Bone marrow (tissue), 2 donors: ENCODE measurements at places on chromosomes 3 and 15.

- DNase-seq: no peak
Measured at GRCh38 chr3:174285242-174285864, 573.8 kb upstream of the NAALADL2 start.

DNA sequence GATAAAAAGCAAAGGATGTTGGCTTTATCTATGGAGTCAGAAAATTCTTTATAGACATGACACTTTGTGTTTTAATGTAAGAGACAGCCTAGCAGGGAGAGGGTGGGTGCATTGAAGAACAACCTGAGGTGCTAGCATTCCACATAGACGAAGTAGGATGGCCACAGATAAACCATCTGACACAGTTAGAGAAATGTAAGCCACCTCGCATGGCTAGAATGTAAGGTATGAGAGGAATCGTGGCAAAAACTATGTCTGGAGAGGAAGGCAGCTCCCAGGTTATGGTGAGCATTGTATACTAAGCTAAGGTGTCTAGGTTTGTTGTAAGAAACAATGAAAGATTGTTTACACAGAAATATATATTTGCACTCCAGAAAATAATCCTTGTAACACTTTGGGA lies 194.0 kb upstream of the SLITRK3 start:
- no peak for DNase-seq

DNA sequence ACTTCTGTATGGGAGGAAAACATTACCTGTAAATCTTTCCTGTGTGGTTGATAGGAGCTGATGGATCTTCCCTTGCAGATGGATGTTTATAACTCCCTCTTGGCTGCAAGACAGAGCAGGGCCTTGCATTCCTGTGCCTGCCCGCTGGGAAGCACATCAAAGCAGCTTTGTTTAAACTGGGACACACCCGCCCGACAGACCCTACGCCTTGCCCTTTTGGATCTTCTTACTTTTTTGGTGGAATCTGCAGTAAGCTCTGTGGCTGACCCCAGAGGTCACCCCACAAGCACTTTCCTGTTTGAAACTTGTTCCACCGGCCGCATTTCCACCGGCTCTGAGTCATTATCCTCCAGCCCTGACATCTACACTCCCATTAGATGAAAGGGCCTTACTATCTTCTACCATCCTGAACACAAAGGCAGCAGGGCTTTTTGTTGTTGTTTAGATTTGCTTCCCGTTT lies 244.1 kb upstream of the STT3B start:
- DNase-seq: peak; percentile 38

GRCh38 chr3:8885536-8886316 lies 77.5 kb downstream of the RAD18 start:
- DNase-seq: no peak

DNA sequence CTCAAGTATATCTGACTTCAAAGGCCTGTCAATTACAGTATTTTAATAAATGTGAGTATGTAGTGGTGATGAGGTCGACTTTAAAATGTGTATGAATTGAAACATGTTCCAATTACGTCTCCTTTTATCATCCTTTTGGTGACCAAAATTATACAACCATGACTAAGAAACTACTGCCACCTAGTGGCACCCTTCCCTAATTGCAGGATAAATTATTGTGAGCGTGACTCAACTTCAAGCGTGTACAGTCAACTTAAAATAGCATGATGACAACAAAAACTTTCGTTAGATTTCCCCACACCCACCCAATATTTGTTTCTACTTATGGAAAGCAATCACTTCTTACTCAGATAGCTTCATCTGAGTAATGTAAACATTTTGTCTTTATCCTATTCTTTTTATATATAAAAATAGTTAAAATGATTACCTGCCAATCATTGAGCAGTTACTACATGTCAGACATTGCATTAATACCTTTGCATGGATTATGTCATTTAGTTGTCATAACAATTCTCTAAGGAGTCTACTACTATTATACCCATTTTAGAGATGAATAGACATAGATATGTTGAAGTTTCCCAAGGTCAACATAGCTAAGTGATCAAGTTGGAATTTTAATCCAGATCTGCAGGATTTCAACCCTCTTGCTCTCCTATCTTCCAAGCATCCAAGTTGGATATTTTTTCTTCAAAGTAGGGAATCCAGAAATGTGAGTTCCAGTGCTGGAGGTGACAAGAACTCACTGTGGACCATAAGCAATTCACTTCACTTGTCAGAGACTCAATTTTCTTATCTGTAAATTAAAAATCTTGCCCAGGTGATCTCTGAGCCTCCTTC lies 106.0 kb downstream of the MEX3B start:
- peak; percentile 53 for DNase-seq

GRCh38 chr3:98454929-98455328 lies 8.1 kb upstream of the OR5K1 start:
- no peak for DNase-seq

DNA sequence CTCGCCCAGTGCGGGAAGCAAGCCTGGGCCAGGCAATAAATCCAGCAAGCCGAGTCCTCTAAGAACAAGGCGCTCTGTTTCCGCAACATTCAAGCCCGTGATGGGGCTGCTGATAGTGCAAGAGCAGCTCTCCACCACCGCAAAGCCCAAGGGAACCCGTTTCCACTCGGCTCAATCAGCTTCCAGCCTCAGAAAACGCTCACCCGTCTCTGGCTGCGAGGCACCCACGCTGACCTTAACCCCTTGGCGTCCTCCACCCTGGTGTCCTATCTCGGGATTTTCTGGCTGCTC lies 17.8 kb downstream of the SPATA12 start:
- DNase-seq: no peak

GRCh38 chr15:27783678-27784077 lies 315.4 kb downstream of the OCA2 start:
- no peak for DNase-seq

DNA sequence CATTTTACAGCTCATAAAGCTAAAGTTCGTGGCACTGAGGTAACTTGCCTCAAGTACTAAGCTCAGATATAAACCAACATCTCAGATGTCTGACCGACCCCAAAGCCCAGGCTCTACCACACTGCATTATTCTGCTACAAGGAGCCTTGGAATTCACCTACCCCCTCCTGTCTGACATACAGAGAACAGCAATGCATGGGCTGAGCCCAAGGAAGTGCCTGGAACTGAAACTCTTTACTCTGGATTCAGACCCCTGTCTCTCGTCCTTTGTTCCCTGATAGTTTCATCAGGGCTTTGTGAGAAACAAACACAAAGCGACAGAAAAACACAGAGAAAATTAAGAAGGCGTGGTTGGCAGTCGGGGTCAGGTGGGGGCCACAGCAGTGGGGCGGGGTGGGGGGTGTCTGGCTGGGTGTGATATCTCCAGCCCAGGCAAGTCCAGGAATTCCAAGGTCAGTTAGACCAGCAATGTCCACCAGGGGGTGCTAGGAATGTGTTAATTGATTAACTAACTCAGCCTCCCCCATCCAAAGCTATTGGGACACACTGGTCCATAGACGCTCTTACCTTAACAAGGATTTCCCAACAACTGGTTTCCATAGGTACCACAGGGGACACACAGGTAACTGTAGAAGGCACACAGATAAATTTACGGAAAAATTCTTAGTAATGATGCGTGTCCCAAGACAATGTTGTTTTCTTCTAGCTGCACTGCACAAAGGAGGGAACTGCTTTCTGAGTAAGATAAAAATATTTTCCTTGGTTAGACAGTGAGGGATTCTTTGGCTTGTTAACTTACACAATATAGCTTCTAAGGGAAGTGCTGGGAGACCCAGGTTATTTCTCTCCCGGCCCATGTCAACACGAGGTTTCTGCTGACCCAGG lies 18.8 kb upstream of the SSUH2 start:
- no peak for DNase-seq

GRCh38 chr3:185929192-185930151 lies 8.3 kb downstream of the TRA2B start:
- no peak for DNase-seq

- no peak for DNase-seq
Measured at GRCh38 chr3:112143689-112144088, 10.6 kb upstream of the GCSAM start.

DNA sequence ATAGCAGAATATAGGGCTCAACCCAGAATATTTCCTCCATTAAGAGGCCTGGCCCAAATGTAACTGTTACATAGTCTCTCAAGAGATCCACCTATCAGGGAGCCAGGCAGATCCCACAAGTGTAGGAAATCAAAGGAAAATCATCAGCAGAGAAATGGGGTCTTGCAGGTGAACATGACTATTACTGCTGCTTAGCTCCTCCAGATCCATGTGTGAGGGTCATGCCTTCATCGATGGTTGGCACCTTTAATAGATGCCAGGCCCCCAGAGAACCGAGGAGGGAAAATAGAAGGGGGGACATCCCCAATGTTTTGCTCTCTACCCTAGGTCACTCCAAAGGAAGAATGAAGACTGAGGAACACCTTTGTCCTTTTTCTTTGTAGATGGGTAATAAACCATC lies 1029.9 kb upstream of the CADM2 start:
- DNase-seq: no peak

DNA sequence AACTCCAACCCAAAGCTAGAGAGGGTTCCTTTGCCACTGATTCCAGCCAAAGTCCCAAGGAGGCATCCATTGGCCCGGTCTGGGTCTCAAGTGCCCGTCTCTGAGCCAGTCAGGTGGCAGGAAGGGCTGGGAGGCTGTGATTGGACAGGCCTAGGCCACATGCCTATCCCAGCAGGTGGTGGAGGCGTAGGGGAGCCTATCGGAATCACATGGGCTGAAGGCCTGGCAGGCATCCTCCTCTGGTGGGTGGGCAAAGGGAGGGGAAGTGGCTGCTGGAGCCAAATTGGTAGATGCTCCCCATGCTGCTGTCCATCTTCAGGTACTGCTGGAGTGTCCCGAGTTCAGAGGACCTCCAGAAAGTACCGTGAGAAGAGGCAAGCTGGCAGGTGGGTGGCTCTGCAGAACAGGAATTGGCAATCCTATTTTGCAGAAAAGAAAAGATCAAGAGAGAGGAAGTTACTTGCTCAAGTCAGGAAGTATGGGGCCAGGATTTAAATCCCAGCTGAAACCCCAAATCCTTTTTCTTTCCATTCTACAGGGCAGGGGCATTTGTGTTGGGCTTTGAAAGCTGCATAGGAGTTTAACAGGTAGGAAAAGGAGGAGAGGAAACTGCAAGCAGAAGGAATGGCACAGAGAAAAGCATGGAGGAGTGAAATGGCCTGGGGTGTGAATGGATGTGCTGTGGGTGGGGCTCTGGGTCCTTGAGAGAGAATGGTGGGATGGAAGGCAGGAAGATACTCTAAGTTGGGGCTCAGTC lies 3.7 kb downstream of the CHST13 start:
- DNase-seq: no peak

DNA sequence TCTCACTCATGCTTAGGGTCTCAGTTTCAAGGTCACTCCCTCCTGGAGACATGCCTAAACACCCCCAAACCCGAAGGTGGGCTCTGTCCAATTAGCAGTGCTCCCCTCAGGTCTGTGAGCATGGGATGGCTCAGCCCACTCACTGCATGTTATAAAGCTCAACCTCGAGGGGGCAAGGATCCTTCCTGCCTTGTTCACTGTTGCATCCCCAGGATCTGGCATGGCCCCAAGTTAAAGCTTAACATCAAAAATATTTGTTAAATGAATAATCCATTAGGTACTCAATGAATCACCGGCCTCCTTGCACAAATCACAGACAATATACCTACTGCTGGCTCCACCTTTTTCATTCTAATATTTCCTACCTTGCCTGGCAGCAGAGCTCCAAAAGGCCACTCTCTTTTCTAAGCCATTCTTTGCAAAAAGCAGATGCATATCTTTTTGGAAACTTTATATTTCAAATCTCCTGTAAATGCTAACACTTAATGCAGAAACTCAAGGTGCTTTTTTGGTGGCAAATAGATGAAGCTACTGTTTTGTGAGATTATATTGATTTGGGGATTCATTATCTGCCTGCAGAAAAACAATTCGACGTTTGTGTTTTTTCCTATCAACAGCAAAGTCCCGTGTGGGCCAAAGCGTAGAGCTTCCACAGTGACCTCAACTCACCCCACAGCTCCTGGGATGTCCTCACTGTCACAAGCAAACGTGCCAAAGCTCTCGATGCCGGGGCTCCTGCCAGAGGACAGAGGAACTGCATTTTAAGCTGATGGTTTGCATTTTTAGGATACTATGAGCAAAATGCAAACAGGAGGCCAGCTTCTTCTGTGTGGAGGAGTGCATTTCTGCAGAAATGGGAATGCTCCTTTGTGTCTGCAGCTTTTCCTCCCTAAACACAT lies 35.4 kb downstream of the PCOLCE2 start:
- no peak for DNase-seq

DNA sequence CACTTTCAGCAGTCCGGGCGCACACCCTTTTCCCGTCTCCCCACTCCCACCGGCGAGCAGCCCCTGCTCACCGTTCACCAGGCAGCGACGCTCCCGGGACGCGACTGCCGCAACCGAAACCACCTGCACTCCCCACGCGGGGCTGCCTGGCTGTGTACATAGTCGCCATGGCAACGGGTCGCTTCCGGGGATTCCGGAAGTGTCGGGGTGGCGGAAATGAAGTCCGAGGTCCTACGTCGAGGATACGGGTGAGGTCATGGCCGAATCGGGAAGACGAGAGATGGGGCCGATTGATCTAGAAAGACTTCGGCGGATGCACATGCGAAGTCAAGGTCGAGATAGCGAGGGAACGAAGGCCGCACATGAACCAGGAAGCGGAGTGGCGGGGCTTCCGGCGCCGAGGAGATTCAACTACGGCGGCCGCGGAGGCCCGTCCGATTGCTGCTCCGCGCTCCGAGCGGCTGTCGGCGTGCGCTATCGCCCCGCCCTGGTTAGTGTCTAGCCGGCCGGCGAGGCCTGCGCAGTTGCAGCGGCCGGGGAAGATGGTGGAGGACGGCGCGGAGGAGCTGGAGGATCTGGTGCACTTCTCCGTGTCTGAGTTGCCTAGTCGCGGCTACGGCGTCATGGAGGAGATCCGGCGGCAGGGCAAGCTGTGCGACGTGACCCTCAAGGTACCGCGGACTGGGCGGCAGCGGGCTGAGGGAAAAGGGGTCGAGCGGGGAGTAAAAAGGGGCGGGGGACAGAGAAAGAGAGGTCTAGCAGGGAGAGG lies at the start of the genes KIF9 and KLHL18:
TSS of gene KIF9 (minus strand) at position 376 of the 769 bp plus-strand sequence. CDS start 5,425 bp downstream, outside the sequence.
TSS of gene KLHL18 (plus strand) at position 521 of the 769 bp plus-strand sequence. CDS start at position 543, 22 bp downstream.
- peak; percentile 90 for DNase-seq

- DNase-seq: peak; percentile 6
Measured at GRCh38 chr3:106018929-106019550, 150.2 kb upstream of the CBLB start.

- DNase-seq: no peak
Measured at GRCh38 chr3:115825046-115825445, 201.7 kb downstream of the GAP43 start.

DNA sequence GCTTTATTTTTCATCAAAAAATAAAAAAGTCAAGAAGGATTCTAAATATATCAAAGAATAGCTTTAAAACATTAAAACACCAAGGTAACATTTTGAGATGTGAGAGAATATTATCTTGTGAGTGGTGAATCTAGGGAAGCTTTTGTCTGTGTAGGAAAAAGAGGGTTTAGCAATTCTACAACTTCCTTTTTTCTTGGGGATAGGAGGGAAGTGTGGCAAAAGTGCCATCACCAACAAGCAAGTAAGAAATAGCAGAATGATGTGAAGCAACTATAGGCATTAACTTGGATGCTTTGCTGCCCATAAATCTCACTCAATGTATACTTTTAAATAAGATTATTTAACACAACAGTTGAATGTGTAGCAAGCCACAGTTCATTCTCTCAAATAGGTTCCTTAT lies 57.8 kb upstream of the SUCLG2 start:
- no peak for DNase-seq

- no peak for DNase-seq
Measured at GRCh38 chr3:194592798-194593752, 40.1 kb downstream of the TMEM44 start.

- no peak for DNase-seq
Measured at GRCh38 chr3:114132500-114132899, 46.4 kb downstream of the DRD3 start.

GRCh38 chr3:187878772-187879518 lies 133.7 kb upstream of the BCL6 start:
- no peak for DNase-seq

GRCh38 chr3:78621061-78621716 lies 1146.6 kb downstream of the ROBO1 start:
- DNase-seq: no peak
